ENCODE measurements at places on chromosomes 7 and 10. TPM values are rescaled to one million over a fixed set of nuclear protein-coding genes. Genes with fewer than 3 reads are reported as not detected.
A peak's percentile ranks its signal among the peaks of the same experiment; 100 is the strongest.

The CALHM3 gene
- not detected for total RNA-seq

The MYH16 gene
- not detected for total RNA-seq

The GRID1 gene
- total RNA-seq, result 2.3 TPM

GRCh38 chr10:79099898-79100448 is 31.2 kb downstream of the ZMIZ1 start:
- DNase-seq, result no peak
- H3K27me3 ChIP-seq, result no peaks in the 10 kb centered on the region
- H3K4me3 ChIP-seq, result no peak overlapping the region
- peaks cover 20% of the 10 kb centered on the region for H3K4me1 ChIP-seq

GRCh38 chr7:1861799-1862458 is 191.9 kb downstream of the ELFN1 start:
- no peak for DNase-seq
- no peaks in the 10 kb centered on the region for H3K36me3 ChIP-seq
- H3K27me3 ChIP-seq, result no peaks in the 10 kb centered on the region
- H3K4me3 ChIP-seq, result no peak overlapping the region
- no peak overlapping the region for H3K27ac ChIP-seq

DNA sequence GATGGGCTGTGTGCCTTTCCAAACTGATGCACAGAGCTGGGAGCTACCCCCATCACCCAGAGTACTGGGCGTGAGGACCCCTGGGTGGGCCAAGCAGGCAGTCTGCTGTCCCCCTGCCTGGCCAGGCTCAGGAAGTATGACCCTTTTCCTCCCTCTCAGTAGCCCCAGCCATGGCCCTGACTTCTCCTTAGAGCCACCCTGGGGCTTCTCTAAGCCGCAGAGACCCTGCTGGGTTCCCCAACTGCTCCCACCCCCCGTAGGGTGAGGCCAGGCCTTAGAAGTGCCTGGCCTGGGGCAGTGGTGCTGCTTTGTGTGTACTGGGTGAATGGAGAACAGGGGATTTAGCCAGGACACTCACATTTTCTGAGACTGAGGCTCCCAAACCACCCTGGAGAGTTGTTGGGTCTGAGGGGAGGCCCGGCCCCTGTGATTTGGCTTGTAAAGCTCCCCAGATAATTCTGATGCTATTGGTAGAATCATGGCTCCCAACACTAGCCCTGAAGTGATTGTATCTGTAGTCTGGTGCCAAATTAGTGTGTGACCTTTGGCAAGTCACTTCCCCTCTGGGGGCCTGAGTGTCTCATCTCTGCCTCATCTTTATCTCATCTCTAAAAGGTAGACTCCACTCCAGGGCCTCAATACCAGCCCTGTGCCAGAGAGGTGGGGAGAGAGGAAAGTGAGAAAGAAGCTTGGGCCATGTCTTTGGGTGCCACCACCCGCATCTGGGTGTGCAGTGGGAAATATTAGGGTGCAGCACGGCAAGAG is 99.7 kb upstream of the PPIF start:
- no peaks in the 10 kb centered on the region for H3K27me3 ChIP-seq
- no peak for DNase-seq
- H3K4me1 ChIP-seq, result peaks cover 27% of the 10 kb centered on the region
- peak overlapping the region; percentile 88 for H3K27ac ChIP-seq

- H3K27ac ChIP-seq, result peak overlapping the region; percentile 71
- no peaks in the 10 kb centered on the region for H3K36me3 ChIP-seq
- no peak for DNase-seq
These were observed 24.0 kb downstream of the ZPBP start for GRCh38 chr7:50068850-50069551.

The SPDYE2 gene
- total RNA-seq, result not detected

The ARMC10 gene
- 49.8 TPM for total RNA-seq

The UPK3B gene
- total RNA-seq, result 77.9 TPM

The TRIM4 gene
- 46.1 TPM for total RNA-seq

DNA sequence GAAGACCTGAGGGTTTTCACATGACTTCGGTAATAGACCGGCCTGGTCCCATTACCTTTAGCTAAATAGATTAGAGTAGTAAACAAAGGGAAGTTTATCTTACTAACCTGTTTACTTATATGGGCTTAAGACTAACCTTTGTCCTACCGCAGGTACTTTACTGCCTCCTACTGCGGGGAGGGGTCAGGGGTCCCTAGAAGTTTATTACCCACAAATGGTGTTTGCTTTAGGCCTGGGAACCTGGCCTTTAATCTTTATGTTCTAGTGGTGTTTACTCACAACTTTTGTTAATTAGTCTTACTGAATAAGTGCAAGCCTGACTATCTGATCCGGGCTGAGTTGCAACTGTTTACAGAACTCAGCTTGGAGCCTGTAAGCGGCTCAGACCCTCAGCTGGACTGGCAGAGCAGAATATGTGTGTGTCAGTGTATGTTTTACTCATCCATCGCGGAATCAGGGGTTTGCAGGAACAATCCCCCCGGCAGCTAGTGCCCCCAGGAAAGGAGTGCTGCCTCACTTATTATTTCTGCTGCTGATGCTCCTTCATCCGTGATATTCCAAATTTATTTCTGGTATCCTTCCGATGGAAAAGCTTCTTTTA is 578.9 kb upstream of the SEMA3D start:
- no peaks in the 10 kb centered on the region for H3K36me3 ChIP-seq
- no peak overlapping the region for H3K4me3 ChIP-seq
- H3K4me1 ChIP-seq, result no peaks in the 10 kb centered on the region
- DNase-seq, result no peak

DNA sequence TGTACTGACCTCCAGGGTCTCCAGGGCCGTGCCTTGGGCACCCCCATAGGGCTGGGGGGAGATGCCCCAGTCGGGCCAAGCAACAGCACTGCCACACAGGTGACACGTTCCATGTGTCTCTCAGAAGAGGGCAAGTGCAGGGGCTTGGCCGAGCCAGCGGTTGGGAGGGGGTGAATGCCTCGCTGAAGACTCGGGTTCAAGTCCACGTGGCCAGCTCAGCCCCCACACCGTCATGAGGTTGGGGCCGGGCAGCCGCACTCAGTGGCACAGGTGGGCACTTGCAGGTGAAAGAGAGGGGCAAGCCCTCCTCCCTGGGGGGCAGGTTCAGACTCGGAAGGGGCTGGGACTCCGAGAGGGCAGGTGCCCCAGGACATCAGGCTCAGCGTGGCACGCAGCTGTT is 153.8 kb downstream of the MAD1L1 start:
- no peaks in the 10 kb centered on the region for H3K27me3 ChIP-seq
- H3K4me1 ChIP-seq, result no peaks in the 10 kb centered on the region
- no peak for DNase-seq

The SAMD9 gene
- 5.6 TPM for total RNA-seq

The SFR1 gene
- total RNA-seq, result 11.4 TPM

DNA sequence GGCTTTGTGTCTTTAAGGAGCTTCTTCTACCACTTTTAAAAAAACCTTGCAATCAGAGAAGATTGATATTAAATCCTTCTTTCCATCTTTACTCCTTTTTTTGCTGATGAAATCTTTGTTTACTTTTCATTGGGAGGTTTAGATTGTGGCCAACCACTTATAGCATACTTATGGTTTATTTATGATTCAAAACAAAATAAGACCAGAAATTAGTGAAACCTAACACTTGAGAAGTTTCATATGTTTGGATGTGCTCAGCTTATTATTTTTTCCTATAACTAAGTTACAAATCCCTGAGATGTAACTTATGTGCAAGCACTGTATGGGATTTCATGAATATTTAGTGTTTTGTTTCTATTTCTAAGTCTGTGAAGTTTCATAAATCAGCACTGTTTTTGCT is 13.5 kb upstream of the PRPS1L1 start:
- no peaks in the 10 kb centered on the region for H3K36me3 ChIP-seq
- H3K4me1 ChIP-seq, result no peaks in the 10 kb centered on the region
- H3K4me3 ChIP-seq, result no peak overlapping the region
- no peak for DNase-seq
- H3K27me3 ChIP-seq, result no peaks in the 10 kb centered on the region

GRCh38 chr10:18523858-18524257 is 127.5 kb downstream of the NSUN6 start:
- no peak overlapping the region for H3K4me3 ChIP-seq
- H3K27ac ChIP-seq, result no peak overlapping the region
- no peaks in the 10 kb centered on the region for H3K4me1 ChIP-seq
- no peaks in the 10 kb centered on the region for H3K36me3 ChIP-seq

DNA sequence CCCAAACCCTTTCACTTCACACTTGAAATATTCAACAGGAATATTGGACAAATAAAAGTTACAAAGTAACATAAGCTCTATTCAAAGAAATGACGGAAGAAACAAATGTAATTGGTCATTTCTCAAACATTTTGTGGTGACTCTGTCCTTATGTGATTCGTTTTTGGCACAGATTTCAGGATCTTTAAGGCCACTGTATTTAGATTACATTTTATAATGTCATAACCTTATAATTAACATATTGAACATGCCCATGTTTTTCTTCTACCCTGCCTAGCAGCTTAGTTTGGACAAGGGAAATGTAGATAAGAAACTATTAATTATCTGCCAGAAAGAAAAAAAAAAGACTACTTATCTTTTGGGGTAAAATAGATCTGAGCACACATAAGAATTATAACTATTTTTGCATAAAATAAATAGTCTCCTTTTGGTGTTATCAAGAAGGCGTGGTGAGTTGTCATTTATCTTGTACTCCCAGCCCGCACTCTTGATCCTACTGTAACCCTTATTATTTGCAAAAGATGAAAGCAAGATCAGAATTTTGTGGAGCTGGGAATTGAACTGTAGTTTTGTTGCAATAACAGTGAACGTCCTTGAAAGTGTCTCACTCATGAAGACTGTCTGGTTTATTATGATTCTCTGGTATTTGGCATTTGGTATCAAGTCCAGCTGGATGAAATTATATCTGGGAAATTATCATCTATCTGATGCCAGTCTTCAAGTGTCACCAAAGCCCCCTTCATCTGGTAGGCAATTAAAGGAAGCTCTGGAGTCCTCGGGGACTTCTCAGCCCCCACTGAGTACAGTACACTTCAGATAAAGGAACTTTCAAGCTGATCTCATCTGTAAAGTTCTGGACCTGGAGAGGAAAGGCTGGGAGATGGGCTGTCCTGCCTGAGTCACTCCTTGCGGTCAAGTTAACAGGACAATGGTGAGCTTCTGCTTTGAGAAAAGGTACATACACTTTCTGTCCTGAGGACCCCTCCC is 175.7 kb upstream of the INHBA start:
- no peak overlapping the region for H3K4me3 ChIP-seq
- no peak for DNase-seq
- no peaks in the 10 kb centered on the region for H3K27me3 ChIP-seq
- H3K27ac ChIP-seq, result no peak overlapping the region

The TSPAN12 gene
- 6.6 TPM for total RNA-seq

DNA sequence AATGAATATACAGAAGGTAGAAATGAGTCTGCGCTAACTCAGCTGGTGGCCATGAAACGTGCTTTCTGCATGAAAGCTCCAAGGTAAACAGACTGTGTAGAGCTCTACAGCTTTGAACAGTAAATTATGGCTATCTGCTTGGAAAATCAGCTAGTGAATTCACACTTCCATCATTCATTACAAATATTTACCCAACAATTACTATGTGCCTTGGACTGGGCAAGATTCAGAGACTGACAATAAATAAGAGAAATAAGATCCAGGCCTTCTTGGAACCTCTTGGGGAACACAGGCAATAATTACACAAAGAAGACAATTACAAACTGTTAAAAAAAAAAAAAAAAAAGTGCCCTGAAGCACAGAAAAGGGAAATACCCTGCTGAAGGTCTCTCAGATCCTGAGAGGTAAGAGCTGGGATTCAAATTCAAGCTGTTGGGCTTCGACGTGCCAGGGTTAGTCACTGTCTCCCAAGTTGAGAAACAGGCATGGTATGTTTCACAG is 15.8 kb downstream of the TSPAN12 start:
- no peaks in the 10 kb centered on the region for H3K36me3 ChIP-seq
- H3K27me3 ChIP-seq, result no peaks in the 10 kb centered on the region
- no peak for DNase-seq
- H3K4me3 ChIP-seq, result no peak overlapping the region

Data from breast epithelium (tissue), 4 donors.